NCI-H446 (cell line): ENCODE measurements at places on chromosomes 2 and 18.

DNA sequence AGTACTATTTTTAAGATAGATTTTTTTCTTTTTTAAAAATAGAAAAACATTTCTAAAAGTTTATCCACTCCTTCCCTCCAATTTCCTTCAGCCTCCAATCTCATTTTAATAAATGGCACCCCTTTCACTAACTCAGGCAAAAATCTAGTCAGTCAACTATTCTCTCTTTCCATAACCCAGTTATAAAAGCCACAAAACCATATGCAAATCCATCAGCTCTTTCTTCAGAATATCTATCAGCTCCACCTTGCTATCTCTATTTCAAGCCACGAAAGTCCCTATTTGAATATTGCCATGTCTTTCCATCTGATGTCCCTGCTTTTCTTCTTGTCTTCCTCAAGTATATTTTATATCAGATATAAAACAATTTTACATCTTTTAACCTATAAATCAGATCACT is 397.1 kb downstream of the ERBB4 start:
- DNase-seq: no peak

DNA sequence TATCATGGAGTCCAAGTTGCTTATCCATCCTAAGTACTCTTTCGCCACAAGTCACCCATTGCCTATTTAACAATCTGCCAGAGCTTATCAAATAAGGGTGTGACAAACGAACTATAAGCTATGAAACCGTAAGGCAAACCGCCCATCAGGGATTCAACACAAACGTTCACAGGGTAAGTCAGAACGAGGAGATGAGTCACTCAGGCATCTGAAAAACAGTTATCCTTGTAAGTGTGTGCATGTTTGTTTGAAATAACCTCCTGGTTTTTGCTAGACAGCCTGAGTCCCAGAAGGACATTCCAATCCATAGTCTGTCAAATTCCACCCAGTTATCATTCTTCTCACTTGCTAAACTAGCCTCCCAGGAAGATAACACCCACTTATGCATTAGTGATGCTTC is 299.1 kb downstream of the PAX3 start:
- no peak for DNase-seq

DNA sequence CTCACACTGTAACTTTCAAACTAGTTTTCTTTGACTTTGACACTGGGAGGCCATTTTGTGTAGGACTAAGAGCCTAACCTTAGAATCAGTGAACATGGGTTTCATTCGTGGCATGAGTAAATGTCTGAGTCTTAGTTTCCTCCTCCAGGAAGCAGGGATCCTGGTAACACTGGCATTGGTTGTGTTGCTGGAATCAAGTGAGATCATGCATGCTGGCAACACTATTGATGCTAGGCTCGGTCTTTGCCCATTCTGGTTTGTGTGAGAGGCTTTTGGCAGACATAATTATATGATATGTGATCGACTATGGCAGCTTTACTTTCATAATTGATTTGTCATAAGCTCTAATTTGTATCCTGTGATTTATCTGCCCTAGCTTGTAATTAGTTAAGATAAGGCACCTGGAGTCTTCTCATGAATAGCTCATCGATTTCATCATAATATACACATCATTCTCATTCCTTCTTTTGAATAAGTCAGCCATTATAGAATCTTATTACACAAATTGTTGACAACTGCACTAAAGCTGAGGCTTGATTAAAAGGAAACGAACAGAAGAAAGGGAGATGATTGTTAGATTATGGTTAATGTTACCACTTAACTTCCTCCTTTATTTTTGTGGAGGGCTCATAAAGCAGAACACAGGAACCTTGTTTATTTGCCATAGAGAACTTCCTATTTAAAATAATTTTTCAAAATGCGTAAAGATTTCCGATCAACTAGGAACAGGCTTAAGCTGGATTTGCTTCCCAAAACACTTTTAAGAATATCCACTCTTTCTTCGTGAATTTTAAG is 12.6 kb downstream of the PPP1R1C start:
- no peak for DNase-seq

GRCh38 chr2:233350708-233351107 is 3.6 kb upstream of the DGKD start:
- DNase-seq: no peak

DNA sequence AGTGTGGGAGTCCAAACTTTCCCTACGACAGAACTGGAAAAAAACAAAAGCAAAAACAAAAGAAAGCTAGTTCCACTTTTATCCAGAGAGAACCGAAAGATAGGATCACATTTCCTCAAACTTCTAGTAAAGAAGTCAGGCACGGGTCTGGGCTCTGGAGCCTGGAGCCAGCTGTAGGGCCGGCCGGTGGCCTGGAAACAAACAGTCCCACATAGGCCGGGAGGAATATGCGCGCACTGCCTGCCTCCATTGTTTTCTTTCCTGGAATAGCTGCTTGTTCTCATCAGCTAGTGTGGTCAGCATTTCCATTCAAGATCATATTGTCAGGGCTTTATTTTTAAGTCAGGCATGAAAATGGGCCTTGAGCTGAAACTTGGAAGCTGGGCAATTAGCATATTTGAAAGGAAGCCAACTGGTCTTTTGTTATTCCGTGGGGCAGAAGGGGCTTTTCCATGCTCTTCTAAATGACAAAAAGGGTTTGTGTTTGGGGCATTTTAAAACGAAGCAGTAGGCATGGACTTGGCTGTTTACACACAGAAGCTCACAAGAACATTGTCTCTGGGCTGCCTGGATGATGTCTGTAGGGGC is 58.7 kb upstream of the RFX8 start:
- DNase-seq: no peak

DNA sequence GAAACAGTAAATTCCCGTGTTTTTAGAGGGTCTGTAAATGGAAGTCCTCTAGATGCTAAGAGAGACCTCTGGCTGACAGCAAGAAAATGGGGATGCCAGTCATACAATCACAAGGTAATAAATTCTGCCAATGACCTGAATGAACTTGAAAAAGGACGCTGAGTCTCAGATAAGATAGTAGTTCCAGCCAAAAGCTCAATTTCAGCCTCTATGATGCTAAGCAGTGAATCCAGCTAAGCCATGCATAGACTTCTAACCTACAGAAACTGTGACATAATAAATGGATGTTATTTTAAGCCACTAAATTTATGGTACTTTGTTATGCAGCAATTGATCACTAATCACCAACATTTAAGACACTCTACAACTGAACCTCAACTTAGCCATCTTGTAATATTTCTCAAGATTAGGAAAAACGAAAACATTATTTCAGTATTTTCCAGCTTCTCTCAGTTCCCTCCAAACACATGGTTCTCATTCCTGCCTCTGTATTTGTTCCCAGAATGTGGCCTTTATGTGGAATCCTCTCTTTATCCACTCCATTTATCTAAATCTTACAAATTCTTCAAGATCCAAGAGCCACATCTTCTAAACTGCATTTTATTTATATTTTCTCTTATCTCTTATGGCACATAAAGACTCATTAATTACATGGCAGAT is 331.1 kb downstream of the GULP1 start:
- no peak for DNase-seq
